ENCODE measurements at places on chromosomes 7 and 10.

- no peak for DNase-seq
Observed at GRCh38 chr10:66283874-66284464, 641.9 kb upstream of the LRRTM3 start.

DNA sequence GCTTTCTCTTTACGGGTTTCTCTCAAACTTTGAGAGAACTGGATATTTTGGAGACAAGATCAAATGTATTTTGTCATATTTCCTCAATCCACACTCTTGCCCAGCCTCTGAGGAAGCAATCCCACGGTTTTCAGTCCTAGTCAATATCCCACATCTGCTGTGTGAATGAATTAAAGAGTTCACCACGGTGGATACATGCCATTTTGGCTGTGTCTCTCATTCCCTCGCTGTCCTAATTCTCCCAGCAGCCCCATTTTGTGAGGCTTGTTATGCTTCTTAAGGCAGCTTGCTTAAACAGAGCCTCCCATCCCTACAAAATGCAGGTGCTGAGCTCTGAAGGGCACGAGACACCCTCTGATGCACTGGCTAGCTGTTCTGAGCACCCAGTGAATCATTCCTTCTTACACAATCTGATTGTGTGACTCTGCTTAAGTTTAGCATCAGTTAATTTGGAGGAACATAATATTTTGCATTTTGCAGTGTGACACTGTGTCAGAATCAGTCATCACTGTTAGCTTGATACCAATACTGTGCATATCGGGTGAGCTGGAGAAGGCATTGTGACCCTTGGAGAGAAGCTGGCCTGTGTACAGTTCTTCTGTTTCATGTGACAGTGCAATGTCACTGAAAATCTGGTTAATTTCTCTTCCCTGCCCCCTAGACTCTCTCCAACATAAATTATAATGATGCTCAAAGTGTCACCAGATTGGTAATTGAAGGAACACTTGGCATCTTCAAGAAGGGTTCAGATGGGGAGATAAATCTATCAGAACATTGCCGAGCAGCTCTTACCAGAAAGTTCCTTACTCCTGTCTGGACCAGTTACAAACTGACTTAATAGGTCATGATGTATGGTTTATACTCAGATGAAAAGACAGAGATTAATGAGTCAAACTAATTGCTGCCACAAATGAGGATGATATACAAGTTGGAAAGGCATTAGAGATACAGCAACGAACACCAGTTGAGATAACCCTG lies 103.7 kb upstream of the AOAH start:
- no peak for DNase-seq

DNA sequence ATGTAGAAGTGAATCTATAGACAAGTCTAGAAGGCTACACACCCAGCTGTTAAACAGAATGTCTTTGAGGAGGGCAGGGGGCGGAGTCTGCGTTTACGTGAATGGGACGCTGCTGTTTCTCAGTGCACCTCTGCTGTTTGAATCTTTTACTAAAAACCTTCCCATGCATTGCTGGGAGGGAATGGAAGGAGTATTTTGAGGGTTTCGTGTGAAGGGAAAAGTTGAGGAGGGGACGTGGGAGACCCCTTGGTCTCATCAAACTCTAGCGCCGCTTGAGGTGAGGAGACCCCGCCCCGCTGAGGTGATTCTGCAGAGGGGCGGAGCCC lies 492 bp upstream of the VCL start:
- no peak for DNase-seq

DNA sequence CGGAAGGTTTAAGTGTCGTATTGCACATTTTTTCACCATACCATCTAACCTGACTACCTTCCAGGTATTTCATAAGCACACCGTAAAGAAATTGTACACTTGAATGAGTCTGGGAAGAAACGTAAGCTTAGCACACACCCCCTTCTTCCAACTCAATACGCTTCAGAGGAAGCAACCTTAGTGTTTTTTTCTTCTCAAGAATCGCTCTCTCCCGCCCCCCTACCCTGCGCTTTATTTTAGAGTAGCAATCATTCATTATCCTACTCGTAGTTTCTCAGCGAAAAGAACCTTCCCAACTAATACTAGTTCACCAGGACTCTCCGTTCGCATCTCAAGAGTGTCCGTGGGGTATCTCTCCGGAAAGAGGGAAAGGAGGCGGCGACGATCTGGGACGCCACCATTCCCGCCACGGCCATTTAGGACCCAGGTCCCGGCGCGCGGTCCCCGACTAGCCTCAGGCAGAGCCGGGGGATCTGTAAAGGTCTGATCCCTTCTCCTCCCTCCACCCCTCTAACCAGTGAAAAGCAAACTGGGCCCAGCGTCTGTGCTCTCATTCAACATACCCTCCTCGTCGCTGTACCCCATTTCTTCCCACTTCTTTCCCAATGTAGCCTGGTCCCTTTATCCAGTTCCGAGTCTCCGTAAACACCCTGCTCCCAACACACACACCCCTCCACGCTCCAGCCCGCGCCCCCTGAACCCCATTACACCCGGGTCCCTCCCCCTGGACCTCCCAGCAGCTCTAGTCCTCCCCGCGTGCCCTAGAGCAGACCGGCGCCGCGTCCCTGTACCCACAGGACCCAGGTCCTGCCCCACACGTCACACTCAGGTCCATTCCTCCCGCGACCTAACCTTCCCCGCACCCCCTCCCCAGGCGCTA lies 16.0 kb downstream of the MYOZ1 start:
- no peak for DNase-seq

DNA sequence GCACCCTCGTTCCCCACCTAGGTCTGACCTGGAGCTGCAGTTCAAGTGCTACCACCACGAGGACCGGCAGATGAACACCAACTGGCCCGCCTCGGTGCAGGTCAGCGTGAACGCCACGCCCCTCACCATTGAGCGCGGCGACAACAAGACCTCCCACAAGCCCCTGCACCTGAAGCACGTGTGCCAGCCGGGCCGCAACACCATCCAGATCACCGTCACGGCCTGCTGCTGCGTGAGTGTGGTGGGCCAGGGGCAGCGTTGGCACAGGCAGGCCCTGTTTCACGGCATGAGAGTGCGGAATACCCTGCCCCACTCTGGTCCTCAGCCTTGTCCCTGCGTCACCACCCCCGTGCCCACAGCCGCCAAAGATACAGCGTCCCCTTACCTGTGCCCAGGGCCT lies 46.6 kb upstream of the PPIF start:
- DNase-seq = no peak

GRCh38 chr10:110765513-110766319 lies 106.0 kb upstream of the PDCD4 start:
- DNase-seq = no peak

- DNase-seq = no peak
Observed at GRCh38 chr10:119461380-119461779, 81.1 kb downstream of the RGS10 start.

DNA sequence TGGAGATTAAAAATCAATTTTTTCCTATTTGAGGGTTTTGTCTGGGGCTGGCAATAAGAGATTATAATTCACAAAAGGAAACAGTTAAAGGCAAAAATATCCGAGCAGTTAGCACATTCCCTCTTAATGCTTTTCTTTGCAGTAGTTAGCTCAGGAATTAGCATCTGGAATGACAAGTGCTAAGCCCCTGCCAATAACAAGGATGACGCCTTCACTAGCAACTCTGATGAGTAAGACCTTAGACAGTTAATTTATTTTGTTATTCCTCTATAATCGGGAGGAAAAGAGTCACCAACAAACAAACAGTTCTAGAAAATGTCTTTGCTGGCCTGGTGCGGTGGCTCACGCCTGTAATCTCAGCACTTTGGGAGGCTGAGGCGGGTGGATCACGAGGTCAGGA lies 151.3 kb downstream of the TRIL start:
- no peak for DNase-seq

DNA sequence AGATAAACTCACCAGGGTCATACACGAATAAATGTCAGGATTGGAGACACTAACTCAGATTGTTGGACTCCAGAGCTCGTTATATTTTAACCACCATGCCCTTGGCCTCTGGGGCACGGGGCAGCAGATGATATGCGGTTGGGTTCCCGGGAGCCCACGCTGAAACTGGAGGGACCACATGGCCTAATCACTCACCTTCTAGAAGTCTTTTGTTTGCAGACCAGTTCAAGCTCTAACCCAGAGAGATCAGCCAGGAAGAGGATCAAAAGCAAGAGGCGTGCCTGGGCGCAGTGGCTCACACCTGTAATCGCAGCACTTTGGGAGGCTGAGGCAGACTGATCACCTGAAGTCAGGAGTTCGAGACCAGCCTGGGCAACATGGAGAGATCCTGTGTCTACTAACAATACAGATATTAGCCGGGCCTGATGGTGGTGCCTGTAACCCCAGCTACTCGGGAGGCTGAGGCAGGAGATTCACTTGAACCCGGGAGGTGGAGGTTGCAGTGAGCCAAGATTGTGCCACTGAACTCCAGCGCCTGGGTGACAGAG lies 42.6 kb upstream of the ECHDC3 start:
- no peak for DNase-seq

- no peak for DNase-seq
Observed at GRCh38 chr7:140616328-140616727, 24.3 kb downstream of the DENND2A start.

DNA sequence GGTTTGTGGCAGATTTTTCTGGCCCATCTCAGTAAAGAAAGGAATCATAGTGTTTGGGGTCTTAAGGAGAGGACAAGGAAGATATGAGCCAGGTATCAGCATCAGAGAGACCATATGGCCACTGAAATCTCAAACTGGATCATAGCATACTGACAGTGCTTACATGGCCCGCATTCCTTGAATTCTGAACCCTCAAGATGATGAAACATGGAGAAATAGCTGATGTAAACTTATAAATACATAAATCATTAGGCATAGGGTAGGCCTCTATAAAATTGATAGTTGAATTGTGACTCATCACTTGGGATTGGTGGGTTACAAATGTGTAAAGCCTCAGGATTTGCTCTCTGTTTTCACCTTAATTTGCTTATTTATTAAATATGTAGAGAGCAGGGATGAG lies 688.5 kb downstream of the CNTNAP2 start:
- DNase-seq = no peak

DNA sequence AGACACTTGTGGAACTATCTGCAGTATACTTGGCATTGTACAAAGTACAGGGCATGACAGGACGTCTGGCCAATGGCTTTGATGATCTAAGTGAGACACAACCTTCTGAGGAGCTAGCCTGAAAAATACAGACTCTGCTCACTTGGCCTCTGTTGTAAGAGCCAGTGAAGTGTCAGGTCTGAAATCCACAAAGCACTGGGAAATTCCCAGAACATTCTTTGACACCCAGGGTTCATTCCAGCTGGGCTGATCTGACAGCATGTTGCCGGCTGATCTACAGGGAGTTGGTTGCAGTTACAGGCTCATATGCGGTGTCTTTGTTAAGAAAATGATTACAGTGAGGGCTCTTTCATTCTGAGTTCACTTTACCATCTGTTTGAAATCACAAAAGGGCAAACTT lies 354.6 kb downstream of the PHF14 start:
- DNase-seq = no peak

GRCh38 chr10:20254078-20254477 lies 437.8 kb downstream of the PLXDC2 start:
- no peak for DNase-seq

DNA sequence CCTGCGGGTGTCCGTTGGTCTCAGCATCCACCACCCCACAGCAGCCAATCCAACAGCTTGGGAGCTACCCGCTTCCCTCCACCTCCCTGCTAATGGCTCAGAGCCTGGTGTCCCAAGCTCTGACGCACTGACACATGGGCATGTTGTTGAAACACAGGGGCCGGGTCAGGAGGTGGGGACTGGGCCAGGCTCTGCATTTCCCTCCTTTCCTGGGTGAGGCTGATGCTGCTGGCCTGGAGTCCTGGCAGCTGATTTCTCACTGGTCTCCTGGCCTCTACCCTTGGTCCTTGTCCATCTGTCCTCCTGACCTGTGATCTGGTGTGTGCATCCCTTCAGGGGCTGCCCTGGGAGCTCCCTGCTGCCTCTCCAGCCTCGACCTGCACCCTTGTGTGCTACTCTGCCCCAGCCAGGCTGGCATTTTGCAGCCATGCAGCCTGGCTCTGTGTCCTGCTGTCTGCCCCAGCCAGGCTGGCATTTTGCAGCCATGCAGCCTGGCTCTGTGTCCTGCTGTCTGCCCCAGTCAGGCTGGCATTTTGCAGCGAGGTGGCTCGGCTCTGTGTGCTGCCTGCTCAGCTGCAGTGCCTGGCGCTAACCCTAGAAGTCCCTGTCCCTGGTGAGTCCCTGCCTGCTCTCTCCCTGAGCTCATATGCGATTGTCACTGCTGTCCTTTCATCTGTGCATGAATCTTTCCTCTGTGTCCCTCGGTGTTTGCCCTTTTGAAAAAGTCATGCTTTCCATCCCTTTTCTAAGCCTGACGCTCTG lies 14.0 kb downstream of the AMZ1 start:
- DNase-seq = no peak

GRCh38 chr10:34601691-34602090 lies 213.4 kb downstream of the PARD3 start:
- DNase-seq = no peak

DNA sequence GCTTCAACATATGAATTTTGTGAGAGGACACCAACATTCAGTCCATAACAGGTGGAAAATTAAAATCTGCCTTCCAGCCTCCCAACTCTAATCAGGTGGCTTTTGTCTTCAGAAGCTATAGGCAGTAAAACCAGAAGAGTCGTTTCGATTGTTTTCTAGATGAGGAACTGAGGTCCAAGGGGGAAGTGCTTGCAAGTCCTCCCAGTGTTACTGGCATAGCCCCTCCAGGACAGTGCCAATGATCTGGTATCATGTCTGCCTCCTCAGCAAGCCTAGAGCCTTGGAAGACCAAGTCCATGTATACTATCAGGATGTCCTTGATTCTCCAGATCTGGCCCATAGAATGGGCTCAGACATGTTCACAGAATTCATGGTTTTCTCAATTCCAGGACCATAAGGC lies 16.9 kb downstream of the CYP26A1 start:
- DNase-seq = no peak

DNA sequence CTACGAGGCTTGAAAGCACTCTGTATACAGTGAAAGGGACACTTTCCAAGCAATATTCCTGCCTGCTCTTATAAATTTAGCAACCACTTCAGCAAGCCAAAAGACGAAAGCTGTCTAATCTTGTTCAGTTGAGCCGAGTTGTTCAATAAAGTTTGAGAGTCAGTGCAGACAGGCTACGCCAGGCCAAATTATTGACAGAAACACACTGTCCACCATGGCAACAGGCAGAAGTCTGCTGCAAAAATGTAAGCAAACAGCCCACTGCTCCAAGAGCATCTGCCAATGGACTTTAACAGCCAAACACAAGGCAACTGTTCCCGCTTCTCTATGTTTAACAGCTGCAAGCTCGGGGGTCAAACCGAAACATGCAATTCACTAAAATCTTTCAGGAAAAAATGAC lies 85.7 kb downstream of the GLI3 start:
- no peak for DNase-seq

- no peak for DNase-seq
Observed at GRCh38 chr10:22685926-22686325, 28.5 kb downstream of the PIP4K2A start.

Data from SIG-M5 (cell line).